ENCODE measurements at places on chromosomes 6 and 20.

DNA sequence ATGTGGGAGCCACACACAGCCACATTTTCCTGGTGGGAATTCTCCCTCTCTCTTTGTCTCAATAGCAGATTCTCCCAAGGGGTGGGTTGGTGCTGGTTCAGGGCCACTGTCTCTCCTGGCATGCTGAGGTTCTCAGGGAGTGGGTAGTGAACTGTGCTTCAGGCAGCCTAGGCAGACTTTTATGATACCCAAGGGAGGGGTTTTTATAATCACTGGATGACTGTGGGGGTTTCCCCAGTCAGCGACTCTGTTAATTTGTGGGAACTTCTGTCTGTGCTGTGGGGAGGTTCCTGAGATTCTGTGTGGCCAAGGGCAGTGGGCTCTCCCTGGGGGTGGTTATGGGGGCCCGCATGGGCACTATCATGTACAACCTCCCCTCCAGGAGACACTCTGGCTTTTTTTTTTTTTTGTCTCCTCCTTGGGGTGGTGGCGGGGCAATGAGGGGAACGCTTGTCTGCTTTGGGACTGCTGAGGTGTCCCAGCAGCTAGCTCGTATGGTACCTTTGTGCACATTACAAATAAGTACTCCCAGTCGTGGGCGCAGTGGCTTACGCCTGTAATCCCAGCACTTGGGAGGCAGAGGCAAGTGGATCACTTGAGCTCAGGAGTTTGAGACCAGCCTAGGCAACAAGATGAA lies 10.0 kb downstream of the PTK7 start:
- peak; percentile 33 for DNase-seq

GRCh38 chr20:34825530-34826362 lies at the start of gene NCOA6:
TSS of gene NCOA6 (minus strand) at chr20:34825651. CDS start at chr20:34782355, 43,296 bp downstream.
- DNase-seq, result peak; percentile 90

DNA sequence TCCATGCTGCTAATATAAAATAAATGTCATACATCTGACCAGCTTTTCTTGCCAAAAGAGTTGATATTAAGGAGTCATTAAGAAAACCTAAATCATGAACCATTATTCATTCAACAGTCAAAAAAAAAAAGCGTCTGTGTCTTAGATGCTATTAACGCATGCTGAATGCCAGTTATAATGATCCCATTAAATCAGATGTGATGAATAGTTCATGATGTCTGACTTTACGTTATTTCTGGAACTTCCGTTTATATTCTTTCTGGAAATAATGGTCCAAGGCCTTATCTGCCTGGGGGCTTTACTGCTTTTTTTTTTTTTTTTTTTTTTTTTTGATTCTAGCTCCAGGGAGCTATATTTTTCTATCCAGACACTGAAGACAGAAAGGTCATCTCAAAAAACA lies 877.1 kb downstream of the HACE1 start:
- DNase-seq, result no peak

- DNase-seq, result no peak
These were observed 16.0 kb downstream of the HLA-DPA1 start for GRCh38 chr6:33057222-33058150.

DNA sequence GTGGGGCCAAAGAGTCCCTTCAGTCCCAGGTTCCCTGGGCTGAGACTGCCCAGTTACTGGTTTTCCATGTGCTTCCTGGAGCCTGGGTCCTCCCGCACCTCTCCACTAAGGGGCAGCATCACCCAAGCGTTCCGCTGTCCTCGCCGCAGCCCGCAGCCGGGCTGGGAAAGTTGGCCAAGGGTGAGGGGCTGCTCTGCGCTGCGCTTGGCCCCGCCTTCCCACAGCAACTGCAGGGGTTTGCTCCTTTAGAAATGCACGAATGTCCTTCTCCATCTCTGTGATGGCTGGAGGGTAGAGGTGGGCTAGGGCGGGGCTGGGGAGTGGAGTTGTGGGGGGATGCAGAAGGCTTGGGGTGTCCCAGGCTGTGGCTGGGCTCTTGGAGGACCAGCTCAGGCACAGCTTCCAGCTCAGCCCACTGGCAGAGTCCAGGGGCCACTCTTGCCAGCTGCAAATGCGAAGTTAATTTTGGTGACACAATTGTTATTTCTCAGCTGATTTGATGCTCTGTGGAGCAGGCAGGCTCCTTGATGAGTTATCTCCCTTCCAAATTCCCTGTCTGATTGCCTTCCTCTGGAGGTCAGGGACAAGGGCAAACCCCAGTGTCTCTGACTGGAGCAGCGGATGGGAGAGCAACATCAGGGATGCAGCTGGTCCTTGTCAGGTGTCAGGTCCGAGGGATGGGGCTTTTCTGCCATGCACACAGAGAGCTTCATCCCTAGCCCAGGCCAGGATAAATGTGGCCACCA lies 63.2 kb downstream of the NOL4L start:
- peak; percentile 79 for DNase-seq

- DNase-seq, result peak; percentile 86
These were observed 67.4 kb downstream of the ZBTB2 start for GRCh38 chr6:151323791-151324487.

GRCh38 chr20:47275548-47275947 lies 81.0 kb downstream of the ZMYND8 start:
- no peak for DNase-seq

DNA sequence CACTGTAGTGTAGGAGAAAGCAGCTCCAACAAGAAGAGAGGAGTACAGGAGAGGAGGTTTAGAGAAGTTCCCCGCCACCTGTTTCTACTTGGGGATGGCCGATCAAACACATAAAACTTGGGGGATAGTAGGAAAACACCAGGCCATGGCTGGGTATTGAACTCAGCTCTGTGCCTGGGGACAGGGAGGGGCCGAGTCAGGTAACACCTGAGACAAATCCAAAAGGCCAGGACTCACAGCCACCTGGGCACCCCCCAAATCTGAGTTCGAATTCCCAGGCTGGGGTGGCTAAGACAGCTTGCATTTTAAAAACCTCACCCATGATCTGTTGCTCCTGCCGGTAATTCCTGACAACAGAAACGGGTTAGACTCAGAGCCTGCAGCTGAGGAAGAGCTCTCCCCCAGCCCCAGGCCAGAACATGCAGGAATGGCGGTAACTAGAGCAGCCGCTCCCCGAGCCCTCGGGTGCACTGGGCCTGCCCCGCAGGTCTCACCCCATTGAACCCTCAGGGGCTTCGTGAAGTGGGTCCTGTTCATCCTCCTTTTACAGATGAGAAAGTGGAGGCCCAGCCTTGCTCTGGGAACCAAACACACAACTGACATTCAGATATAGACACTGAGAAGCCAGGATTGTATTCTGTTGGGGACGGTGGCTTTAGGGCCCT lies 61.0 kb downstream of the TCP11 start:
- no peak for DNase-seq

DNA sequence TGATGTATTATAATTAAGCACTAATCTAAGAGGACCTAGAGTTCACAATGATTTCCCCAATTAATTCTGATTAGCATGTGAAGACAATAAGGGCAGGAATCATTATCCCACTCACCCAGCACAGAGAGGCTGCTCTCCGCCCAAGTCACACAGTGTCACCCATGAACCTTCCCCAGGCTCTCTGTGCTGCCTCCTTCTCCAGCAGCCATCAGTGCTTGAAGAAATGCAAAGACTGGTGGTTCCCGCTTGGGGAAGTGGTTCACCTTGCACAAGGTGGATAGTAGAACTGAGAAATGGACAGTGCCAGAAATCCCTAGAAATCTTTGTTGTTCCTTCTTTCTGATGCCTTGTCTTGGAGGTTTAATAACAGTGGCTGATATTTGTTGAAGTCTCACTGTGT lies 401.3 kb downstream of the QKI start:
- DNase-seq, result no peak

GRCh38 chr20:37972256-37973058 lies 60.8 kb downstream of the TTI1 start:
- DNase-seq, result no peak

DNA sequence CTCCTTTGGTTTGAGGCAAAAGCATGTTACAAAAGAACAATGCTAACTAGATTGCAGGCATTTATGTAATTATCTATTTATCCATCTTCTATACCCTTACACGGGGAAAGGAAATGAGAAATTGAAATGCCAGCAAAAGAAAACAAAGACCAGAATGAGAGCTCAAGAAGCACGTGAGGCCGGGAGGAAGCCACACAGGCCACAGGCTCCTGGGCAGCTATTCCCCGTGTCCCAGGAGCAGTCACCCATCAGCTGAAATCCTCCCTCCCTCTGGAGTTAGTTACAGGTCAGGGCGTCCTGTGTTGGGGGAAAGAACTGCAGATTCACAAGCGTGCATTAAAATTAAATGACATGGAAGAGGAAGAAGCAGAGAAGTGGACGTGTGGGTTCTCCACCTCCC lies 64.7 kb upstream of the RPS6KA2 start:
- DNase-seq, result no peak
